ENCODE measurements at places on chromosomes 6 and 20. TPM values are rescaled to one million over a fixed set of nuclear protein-coding genes. Genes with fewer than 3 reads are reported as not detected.

Gene RAB44
- total RNA-seq = under 0.01 TPM

Gene RTN4IP1
- total RNA-seq = 4.4 TPM

Gene QRSL1
- 12.7 TPM for total RNA-seq

Gene TEAD3
- 11.2 TPM for total RNA-seq

Gene ZNF334
- 5.0 TPM for total RNA-seq

Gene SCGN
- not detected for total RNA-seq

Gene TENT5A
- 79.6 TPM for total RNA-seq

Gene PTCHD4
- 6.5 TPM for total RNA-seq

Gene FAM83C
- not detected for total RNA-seq

Gene RGS17
- 1.4 TPM for total RNA-seq

Gene OR2J3
- not detected for total RNA-seq

Gene ARHGAP40
- total RNA-seq = not detected

Gene HMGCLL1
- 0.36 TPM for total RNA-seq

Gene NCOA3
- 41.5 TPM for total RNA-seq

Gene DEFB125
- total RNA-seq = not detected

Gene SLC22A16
- 0.36 TPM for total RNA-seq

Gene WFDC12
- total RNA-seq = not detected

Gene DEF6
- 0.72 TPM for total RNA-seq

Gene SLC2A4RG
- total RNA-seq = 29.5 TPM

Gene NRM
- total RNA-seq = 2.9 TPM

Gene COL11A2
- total RNA-seq = 1.8 TPM

Gene SASH1
- 61.0 TPM for total RNA-seq

Gene ESR1
- 3.3 TPM for total RNA-seq
